ENCODE measurements at places on chromosomes 5 and 9.

DNA sequence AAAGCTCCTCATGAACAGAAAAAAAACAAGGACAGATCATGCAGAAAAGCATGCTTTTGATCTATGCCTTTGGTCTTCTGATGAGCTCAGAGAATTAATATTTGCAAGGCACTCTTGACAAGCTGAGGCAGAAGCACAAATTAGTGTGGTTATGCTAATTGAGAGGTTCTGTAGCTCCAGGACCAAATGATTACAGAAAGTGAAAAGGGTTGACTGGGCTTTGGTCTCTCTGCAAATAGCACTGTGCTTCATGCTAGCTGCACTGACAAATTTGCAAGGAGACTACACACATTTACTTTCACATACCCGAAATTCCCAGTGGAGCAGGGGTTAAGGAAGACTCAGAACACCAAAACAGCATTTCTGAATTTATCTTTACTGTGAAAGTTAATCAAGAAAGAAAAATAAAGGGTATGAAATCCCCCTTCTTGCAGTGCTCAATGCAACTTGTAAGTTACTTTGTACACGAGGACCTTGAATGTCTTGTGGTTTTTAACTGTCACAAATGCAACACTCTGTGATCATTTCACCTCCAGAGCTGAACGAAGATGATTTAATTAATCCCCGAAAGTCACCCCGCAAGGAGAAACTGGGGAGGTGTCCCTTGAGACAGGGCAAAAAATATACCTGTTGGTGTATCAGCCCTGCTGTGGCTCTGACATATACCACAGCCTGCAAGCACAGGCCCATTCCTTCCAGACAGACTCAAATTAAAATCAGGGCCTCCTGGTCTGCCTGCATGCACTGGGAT lies 11.9 kb downstream of the RAPGEF1 start:
- no peak for DNase-seq

DNA sequence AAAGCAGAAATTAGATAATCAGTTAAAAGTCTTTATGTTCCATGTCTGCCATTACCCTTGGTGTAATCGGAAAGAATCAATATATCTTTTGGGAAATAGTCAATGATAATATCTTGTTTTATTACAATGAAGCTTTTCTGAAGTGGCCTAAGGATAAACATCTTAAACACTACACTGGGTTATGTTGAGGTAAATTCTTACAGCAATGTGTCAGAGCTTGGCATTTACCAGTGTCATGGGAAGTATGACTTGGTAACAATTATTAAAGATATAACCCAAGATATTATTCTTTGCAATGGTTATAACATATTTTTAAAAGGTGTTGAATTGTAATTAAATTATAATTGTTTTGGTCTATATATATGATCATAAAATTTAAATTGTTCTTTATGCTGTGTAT lies 84.7 kb downstream of the CFAP95 start:
- no peak for DNase-seq

GRCh38 chr9:124450241-124450924 lies at the start of gene ADGRD2:
TSS of gene ADGRD2 (plus strand) at chr9:124450451. CDS start at chr9:124451667, 1,216 bp downstream.
- DNase-seq = no peak

GRCh38 chr5:52269401-52269800 lies 518.3 kb upstream of the ITGA1 start:
- DNase-seq = peak; percentile 98

DNA sequence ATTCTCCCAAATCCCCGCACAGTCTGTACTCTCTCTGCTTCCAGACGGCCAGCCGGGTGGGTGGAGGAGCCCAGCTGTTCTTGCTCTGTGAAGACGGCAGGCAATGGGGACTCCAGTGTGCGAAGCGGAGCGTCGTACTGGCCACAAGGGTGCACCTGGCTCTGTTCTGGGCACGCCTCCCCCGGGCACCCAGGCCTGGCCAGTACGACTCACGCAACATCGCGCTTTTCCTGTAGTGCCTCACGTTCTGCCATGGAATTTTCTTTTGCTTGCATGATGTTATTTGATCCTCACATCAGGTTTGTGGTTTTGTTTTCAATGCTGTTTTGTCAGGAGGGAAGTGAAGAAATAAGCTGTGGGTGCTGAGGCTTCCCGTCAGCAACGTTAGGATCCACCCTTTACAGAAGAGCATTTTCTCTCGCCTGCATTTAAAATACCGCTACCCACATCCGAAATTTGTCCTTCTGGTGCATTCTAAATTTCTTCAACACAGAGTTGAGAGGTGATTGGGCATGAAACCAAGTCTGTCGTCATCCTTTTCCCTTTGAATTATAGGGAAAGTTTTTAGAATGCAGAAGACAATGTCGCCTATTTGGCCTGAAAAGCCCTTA lies 311.7 kb downstream of the TRIM36 start:
- DNase-seq = no peak

Data from NCI-H2081 treated with DMSO at 0.1 percent for 48 hours (cell line).